Fibroblast of lung (primary cell): ENCODE measurements at places on chromosomes 1 and 21. TPM values are rescaled to one million over a fixed set of nuclear protein-coding genes. Genes with fewer than 3 reads are reported as not detected.

DNA sequence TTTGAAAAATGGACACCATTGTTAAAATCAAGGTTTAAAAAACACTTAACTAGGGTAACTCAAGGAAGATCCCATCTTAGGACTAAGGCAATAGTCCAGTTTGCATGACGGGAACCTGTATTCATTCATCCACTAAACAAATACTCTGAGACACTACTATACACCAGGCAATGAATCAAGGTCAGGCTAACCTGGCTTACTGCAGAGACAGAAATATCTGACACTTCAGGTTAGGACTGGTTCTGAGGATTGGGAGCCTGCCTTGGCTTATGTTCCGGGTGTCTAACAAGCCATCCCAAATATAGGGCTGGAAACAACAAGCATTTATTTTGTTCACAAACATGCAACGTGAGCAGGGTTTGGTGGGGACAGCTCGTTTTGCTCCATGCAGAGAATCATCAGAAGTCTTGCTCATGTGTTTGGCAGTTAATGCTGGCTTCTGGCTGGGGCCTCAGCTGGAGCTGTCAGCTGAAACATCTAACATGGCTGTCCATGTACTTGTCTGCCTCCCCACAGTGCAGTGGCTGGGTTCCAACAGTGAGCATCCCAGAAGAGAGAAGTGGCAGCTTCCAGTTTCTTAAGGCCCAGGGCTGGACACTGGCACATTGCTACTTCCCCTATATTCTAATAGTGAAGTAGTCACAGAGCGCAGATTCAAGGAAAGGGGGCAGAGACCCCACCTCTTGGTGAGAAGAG, 37.0 kb upstream of the CAMK1G start:
- no peak for DNase-seq

- DNase-seq = no peak
Observed at GRCh38 chr1:229130028-229130668, 140.8 kb upstream of the RAB4A start.

The FCRL2 gene
- not detected in 2 replicates for total RNA-seq

The TAL1 gene
- under 0.01 TPM in 1 of 2 replicates, not detected in the other for total RNA-seq
